Glutamatergic neuron (in vitro differentiated cells): ENCODE measurements at places on chromosomes 4 and X. TPM values are rescaled to one million over a fixed set of nuclear protein-coding genes. Genes with fewer than 3 reads are reported as not detected.

KCTD8 gene
- total RNA-seq: 23.2 TPM

LRPAP1 gene
- total RNA-seq: 68.5 TPM

MAGEA12 gene
- total RNA-seq: 1.1 TPM

SPATA4 gene
- not detected for total RNA-seq

FAM193A gene
- total RNA-seq: 56.1 TPM

CYBB gene
- total RNA-seq: 0.61 TPM

IL2RG gene
- total RNA-seq: not detected

CITED1 gene
- total RNA-seq: 42.7 TPM

OTUD6A gene
- not detected for total RNA-seq

SULT1E1 gene
- not detected for total RNA-seq

MXRA5 gene
- 0.25 TPM for total RNA-seq

MRFAP1 gene
- total RNA-seq: 226 TPM

MAMLD1 gene
- 0.25 TPM for total RNA-seq

IRS4 gene
- not detected for total RNA-seq

NDST3 gene
- total RNA-seq: 38.4 TPM

MUC7 gene
- total RNA-seq: not detected

DCAF12L2 gene
- total RNA-seq: 0.51 TPM

ANXA3 gene
- total RNA-seq: not detected

FAT1 gene
- 34.3 TPM for total RNA-seq
